ENCODE measurements at places on chromosomes 13 and 19.
A peak's percentile ranks its signal among the peaks of the same experiment; 100 is the strongest.

GRCh38 chr13:34425327-34425949 lies 516.6 kb upstream of the NBEA start:
- ATAC-seq = no peak

DNA sequence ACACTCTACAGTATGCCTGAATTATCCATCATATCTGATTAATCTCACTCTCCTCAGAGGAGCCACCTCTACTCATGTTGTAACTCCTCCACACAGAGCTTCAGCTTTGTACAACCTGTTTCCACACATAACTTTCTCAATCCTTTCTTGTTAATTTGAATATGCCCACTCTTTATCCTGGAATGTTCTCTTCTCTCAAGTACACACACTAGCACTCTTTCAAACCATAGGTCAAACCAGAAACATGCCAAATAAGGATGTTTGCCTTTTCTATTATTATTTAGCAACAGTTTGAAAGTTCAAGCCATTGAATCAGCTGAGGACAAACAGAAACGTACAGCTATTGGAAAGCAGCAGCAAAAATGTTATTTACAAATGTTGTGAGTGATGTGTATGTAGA lies 110.3 kb downstream of the MIPEP start:
- no peak for ATAC-seq

DNA sequence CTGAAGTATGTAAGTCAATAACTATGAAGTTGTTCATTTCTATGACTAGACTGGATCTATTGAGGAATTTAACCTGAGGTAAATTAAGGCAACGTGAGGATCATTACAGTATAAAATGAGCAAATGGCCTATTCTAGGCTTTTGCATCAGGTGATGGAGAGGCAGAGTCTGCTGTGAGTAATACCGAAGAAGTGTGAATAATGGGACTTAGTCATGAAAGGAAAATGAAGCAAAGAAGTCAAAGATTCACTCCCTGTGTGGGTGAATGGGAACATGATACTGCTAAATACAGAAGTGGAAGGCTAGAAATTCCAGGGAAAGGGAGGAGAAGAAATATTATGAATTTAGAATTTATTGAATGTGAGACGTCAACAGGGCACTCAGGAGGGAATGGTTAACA lies 774.1 kb downstream of the LIG4 start:
- no peak for ATAC-seq

DNA sequence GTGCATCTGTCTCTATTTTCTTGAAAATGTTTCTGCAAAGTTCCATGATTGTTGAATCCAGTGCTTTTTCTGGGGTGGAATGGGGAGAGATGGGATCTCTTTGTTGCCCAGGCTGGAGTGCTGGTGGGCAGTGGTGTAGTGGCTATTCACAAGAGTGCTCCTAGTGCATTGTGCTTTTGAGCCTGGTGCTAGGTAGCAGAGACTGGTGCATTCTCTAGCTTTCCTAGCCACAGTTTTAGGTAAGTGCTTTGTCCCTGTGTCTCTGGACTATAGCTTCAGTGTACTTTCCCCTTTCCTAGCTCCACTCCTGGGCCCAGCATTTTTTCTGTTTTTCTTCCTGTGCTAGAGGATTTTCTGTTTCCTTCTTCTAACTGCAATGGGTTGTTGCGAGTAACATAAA lies 825.6 kb downstream of the SLITRK6 start:
- no peak for ATAC-seq

- ATAC-seq = no peak
Observed at GRCh38 chr13:100662468-100663211, 12.0 kb downstream of the TMTC4 start.

DNA sequence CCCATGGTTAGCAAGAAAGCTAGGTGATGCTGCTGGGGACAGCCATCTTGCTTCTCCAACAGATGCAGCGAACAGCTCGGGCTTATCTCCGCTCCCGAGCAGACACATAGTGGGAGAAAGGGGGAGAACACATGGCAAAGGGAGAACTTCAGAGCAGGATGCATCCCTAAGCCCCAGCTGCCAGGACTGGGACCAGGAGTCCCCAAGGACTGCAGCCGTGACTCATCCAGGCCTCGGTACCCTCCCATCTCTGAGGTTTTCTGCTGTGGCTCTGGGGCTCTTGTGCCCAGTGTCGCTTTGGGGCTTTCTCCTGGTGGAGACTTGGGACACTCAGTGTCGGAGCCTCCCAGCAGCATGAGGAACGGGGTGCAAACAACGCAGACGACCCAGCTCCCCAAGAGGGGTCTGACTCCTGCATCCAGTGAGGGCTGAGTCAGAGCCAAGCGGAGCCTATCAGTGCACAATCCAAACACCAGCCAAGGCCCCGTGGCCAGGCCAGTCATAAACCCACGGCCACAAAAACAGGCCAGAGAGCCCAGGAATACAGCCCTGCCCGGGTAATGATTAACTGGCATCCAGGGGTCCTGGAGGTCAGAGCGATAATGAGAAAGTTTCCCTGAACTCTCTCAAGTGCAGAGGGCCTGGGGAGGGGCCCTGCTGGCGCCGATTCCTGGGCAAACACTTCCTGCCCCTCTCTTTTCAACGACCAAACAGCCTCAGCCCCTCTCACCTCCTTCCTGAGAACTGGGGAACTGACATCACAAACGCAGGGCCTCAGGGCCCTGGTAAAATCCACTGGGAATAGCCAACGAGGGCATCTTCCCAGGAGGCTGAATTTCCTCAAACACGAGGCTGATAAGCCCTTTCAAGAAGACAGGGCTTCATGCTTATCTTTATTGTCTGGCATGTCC lies 202.9 kb downstream of the USP12 start:
- no peak for ATAC-seq

DNA sequence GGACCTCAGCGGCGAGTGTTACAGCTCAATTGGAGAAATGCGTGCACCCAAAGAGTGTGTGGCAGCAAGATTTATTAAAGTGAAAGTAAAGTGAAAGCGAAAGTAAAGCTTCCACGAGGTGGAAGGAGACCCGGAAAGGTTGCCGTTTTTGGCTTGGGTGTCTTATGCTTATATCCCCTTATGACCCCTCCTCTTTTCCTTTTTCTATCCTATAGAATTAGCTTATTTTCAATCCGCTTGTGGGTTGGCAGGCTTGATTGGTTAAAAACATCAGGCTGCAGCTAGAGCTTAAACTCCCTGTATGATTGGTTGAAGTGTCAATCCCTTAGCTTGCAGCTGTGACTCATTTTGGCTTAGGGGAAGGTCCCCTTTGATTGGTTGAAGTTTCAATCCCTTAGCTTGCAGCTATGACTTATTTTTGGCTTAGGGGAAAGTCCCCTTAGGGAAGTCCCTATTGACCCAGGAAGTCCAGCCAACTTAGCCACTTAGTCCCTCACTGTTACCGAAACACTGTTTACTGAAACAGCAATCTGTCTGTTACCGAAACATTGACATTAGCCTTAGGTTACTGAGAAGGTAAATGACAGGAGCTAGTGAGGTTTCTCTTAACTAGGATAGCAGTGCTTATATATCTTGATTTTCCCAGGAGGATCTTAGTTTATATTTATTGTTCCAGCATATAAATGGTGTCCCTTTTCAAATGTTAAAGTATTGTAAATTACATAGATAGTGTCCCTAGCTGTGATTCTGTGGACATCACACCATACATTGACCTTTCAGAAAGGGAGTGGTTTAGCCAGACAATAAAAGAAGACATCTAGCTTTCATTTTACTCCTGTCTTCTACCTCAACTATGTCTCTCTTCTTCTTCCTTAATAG lies 575.8 kb downstream of the DACH1 start:
- ATAC-seq = peak; percentile 41

- no peak for ATAC-seq
Observed at GRCh38 chr19:44772959-44773358, 4.7 kb upstream of the CBLC start.

DNA sequence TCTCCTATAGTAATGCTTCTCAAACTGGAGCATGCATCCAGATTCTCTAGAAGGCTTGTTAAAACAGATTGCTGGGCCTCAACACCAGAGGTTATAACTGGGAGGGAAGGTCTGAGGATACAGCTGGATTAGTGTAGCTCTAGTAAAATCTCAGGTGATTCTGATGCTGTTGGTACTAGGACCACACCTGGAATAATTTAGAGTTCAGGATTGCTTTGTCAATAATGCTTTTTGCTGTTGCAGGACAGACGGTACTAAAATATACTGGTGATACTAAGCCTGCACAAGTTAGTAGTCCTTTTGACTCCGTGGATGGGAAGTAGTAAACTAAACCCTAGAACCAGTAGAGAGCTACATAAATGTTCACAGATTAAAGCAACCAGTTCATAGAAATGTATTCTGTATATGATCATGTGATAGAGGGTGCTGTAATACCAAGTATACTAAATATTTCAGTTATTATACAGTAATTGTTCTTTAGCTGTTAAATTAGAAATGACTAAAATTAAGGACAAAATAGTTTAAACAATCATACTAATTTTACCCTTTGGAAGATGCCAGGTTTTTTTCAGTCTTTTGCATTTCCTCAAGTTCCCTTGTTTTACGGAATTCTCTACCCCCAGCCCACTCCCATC lies 258.2 kb upstream of the STARD13 start:
- ATAC-seq = no peak

DNA sequence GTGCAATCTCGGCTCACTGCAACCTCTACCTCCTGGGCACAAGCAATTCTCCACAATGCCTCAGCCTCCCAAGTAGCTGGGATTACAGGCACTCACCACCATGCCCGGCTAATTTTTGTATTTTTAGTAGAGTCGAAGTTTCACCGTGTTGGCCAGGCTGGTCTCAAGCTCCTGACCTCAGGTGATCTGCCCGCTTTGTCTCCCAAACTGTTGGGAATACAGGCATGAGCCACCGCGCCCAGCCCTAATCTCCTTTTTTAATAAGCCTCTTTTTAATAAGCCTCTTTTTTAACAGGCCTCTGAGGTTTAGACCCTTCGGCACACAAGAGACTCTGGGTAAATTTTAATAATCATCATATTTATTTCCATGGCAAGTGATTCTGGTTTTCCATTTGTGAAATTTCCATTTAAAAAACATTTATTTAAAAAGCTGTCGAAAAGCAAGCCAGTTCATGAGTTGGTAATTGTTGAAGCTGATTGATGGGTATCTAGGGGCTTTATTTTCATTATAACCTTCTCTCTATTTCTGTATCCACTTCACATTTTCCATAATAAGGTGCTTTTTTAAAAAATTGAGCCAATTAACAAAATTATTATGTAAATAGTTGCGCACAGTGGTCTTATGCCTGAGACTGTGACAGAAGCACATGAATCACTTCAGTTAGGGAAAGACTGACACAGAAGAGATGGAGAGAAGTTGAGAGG lies 11.8 kb downstream of the POU2F2 start:
- no peak for ATAC-seq

DNA sequence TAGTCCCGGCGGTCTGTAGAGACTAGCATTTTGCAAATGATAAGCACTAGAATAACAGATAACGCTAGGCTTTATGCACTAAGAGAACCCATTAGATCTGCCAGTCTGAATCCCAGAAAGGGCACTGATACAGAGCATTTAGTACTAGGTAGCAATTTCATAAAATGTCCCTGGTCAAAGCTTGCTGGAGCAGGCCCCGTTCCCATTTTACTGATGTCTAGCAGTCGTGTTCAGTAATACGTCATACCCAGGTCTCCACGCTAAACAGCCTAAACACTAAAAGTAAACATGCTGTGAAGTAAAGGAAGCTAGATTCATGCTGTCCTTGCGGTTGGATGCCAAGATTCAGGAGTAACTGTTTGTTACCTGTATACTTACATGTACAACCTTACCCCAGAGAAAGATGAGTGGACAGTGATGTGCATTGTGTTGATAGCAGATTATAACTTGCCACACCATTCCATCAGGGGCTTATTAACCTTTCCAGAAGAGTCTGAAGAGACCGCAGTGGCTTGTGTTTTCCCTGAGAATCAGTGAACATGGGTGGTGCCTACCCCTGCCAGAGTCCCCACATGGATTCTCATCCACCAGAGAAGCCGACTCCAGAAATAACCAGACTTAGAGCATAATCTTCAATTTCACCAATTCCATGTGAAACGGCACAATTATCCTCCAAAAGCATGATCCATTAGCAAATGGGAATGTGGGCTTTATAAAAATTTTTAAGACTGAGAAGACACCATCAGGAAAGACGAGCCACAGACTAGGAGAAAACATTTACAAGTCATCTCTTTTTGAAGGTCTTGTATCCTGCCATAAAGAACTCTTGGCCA lies 3.4 kb upstream of the RPS11 start:
- ATAC-seq = no peak

DNA sequence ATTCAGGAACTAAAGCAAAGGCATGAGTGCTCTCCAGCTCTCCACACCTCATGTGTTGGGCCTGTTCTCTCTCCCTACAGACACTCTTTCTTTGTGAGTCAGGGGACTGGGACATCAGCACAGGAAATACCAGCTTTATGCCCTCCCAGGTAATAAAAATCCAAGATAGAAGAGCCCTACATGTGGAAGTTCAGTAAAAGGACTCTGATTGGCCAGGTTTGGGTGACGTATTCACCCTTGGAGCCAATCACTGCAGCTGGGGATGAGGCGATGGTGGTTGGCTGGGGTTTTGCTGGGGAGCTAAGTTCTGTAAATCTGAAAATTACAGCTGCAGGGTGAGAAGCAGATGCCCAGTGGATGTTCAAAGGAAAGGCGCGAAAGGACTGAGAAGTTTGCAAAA lies 32.5 kb downstream of the CCDC70 start:
- no peak for ATAC-seq

- no peak for ATAC-seq
Observed at GRCh38 chr19:3798137-3798536, 12.0 kb upstream of the MATK start.

- ATAC-seq = no peak
Observed at GRCh38 chr19:402786-403185, 6.2 kb downstream of the C2CD4C start.

- no peak for ATAC-seq
Observed at GRCh38 chr13:111948811-111949210, 118.1 kb upstream of the SOX1 start.

- peak; percentile 89 for ATAC-seq
Observed at GRCh38 chr19:15464394-15465385, at the start of gene RASAL3. RASAL3 (minus strand) TSS chr19:15464544; CDS start chr19:15464358, 186 bp downstream.

DNA sequence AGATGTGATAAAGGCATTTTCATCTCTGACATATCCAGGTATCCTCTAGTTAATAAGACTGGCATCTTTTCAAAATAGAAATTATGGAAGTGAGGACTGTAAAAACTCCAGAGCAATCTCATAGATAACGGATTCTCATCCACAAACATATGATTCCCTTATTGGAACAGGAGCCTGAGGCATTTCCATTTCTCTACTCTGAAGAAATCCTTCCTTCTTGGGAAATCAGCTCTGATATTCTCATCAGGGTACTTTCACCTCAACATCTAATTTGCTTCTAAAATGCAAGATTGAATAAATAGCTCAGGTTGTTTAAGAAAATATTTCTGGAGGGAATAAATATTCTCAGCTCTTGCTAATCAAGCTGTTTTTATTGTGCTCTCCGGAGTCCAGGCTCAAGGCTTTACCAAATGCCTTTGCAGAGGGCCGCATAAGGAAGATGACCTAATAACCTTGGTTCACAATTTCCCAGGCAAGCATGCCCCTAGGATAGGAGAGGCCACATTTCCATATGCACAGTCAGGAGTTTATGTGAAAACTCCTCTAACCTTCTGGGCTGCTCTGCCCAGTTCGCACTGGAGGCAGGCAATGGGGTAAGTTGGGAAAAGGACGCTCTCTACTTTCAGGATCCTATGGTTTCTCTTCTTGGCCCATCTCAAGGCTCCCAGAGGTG lies 44.0 kb upstream of the RFC3 start:
- ATAC-seq = no peak

All from stimulated activated memory B cell treated with anti-CD40 and anti-IgM and Interleukin-4, amounts not matched to agents 10 μg/mL and 1 μg/mL and 100 μg/mL, for 72 hours (primary cell).